AG09309 (cell line): ENCODE measurements at places on chromosomes 3 and 15.

- no peak for DNase-seq
Observed at GRCh38 chr15:78991476-78991875, 46.6 kb upstream of the CTSH start.

GRCh38 chr3:138833899-138834595 lies 681 bp downstream of the PIK3CB start:
- DNase-seq = no peak

GRCh38 chr3:45946307-45946706 lies 3.0 kb downstream of the CXCR6 start:
- DNase-seq = no peak

DNA sequence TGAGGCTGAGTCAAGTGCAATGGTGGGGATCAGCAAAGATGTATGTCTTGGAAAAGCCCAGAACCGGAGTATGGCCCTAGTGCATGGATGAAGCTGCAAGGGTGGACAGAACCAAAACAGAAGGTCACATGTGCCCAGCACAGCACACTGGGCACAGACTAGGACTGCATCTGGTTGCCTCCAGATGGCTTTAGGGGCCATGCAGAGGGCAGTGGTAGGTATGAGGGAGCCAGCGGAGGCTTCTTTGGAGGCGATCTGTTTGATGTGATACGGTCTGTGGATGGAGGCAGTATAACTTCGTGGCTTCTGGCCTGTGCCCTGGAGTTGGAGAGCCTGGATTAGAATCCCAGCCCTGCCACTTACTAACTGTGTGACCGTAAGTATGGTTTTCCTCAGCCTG lies 29.4 kb downstream of the SV2B start:
- DNase-seq = no peak

DNA sequence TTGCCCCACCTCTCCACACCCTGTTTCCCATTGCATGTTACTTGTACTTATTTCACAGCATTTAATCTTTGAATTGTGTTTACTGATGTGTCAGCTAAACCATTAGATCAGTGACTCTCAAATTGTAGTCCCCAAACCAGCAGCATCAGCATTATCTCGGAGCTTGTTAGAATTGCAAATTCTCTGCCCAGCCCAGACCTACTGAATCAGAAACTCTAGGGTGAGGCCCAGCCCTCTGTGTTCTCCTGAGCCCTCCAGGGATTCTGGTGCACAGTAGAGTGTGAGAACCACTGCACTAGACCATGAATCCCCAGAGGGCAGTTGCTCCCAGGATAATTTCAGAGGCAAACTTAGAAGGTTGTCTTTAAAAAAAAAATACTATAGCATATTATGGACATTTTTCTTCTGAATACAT lies 13.0 kb downstream of the PLD1 start:
- no peak for DNase-seq

DNA sequence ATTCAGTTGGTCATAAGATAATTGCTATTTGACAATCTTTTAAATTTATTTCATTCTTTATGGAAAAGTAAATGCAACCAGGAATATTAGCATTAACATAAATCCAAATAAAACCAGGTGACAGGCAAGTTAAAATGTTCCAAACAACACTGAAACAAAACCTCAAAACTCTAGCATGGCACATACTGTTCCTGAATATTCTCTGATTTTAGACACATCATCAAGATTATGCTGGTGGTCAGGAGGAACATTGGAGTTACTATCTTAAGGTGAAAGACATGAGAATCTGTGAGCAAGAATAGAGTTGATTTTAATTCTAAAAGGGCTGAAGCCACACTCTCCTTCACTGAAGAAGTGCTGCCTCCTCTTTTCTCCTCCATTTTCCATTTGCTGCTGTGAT lies 421.0 kb upstream of the THBS1 start:
- DNase-seq = no peak
